ENCODE measurements at places on chromosomes 7 and 10.

GRCh38 chr10:17880601-17881000, 71.1 kb upstream of the SLC39A12 start:
- no peak for DNase-seq

DNA sequence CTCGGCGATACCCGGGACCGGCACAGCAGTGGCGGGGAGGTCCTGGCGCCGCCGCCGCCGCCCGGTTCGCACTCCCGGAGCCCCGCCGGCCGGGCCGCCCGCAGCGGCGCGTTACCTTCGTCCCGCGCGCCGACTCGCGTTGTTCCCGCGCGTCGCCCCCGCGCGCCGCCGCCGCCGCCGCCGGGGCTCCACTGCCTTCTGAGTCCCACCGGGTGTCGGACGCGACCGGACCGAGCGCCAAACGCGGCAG, at the start of gene EZH2:
TSS of gene EZH2 (minus strand) at position 243 of the 250 bp plus-strand sequence. CDS start 36,993 bp downstream, outside the sequence.
- DNase-seq: no peak

DNA sequence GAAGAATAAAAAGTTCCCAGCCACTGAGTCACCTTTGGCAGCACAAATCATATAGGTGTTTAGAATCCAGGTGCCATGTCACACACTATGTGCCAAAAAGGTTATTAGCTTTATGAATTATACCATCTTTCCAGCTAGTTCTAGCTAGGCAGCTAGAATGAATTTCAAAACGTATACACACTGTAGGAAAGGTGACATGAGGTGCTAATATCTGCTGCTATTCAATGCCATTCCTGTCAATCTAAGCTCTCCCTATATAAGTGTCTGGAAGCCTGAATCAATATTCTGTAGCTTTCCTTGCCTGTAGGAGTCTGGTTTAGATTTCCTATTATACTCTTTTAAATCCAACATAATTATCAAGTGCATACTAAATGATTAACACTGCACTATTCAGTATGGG, 868.6 kb downstream of the GATA3 start:
- no peak for DNase-seq

GRCh38 chr10:132532179-132532578, 5.4 kb upstream of the INPP5A start:
- DNase-seq: no peak

DNA sequence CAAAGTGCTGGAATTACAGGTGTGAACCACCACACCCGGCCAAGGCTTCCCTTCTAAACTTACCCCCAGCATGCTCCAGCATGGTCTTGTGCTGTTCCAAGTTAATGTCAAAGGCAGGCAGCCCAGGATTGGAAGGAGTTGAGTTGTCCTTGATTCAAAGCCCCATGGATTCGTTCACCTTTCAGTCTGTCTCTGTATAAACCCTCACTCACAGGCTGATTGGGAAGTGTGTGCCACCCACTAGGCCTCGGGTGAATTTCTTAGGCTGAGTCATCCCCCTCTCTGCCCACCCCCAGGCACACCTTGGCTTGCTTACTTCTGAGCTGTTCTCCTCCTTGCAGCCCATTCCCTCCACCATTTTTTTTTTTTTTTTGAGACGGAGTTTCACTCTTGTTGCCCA, 13.3 kb upstream of the PRDX3 start:
- no peak for DNase-seq

- no peak for DNase-seq
These were observed 165.5 kb downstream of the DIP2C start for GRCh38 chr10:523925-524324.

DNA sequence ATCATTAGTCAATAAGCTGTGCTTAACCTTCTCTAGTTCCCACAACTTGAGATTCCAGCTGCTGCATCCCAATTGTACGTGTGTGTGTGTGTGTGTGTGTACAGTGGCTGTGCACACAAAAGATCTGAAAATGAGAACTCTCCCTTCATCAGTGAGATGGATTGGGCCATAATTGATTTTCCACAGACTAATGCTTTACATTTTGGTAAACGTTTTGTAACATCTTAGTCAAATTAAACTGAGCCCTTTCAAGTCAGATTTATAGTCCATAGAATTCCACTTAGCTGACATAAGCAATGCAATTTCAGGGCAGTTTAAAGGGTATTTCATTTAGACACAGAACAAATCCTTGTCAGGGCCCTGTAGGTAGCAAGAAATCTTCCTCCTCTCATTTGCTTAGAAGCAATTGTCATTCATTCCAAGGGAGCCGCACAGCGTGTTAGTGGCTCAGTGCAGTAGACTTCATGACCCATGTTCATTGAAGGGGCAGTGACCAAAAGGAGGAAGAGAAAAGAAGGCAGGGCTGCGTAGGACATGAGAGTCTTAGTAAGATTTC, 1123.5 kb upstream of the AUTS2 start:
- no peak for DNase-seq

GRCh38 chr7:130256704-130257103, 10.0 kb upstream of the CPA2 start:
- DNase-seq: no peak

DNA sequence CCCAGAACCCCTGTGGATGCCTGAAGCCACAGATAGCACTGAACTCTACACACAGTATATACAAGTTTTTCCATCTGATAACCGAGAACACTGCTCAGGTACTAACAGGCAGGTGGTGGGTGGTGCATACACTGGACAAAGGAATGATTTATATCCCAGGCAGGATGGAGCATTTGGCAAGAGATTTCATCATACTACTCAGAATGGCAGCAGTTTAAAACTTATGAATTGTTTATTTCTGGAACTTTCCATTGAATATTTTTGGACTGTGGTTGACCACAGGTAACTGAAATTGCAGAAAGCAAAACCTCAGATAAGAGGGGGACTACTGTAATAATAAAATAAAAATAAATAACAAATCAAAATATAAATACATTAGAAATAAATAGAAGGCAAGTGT, 10.9 kb upstream of the KCNMA1 start:
- DNase-seq: no peak

DNA sequence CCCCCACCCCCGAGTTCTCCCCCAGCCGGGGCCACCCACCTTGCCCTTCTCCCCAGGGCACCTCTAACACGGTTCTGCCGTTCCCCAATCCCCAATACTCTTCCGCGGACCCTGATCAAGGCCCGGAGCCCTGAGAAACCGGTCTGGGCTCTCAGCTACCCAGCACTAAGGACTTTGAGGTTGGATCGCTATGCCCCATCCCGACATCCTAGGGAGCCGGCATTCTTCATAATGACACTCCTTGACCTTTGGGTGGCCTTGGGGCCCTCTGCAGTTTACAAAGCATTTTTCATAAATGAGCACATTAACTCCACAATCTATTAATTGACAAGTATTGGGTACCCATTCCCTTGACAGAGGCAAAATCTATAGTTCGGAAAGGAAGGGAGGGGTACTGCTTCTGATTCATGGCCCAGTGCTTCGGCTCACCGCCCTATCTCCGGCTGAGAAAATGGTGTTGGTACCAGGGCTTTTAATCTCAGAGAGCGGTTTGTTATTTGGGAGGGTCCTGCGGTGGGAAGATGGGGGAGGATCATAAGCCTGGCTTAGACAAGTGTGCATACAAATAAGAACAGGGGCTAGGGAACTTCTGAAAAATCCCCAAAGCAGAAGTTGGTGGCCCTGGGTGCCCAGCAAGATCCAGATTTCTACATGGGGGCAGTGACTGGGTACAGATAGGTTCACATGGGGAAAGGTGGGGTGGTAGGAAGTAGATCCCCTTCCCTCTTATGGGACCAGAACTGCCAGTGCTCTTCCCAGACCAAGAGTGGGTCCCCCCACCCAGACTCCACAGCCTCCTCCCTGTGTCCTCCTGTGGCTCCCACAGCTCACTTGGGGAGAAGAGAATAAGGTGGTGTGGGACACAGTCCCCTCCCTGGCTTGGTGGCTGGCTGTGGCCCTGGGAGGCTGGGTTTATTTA, 3.2 kb downstream of the IMPDH1 start:
- no peak for DNase-seq

- peak; percentile 82 for DNase-seq
These were observed 13.1 kb upstream of the ARPC1A start for GRCh38 chr7:99312316-99313203.

DNA sequence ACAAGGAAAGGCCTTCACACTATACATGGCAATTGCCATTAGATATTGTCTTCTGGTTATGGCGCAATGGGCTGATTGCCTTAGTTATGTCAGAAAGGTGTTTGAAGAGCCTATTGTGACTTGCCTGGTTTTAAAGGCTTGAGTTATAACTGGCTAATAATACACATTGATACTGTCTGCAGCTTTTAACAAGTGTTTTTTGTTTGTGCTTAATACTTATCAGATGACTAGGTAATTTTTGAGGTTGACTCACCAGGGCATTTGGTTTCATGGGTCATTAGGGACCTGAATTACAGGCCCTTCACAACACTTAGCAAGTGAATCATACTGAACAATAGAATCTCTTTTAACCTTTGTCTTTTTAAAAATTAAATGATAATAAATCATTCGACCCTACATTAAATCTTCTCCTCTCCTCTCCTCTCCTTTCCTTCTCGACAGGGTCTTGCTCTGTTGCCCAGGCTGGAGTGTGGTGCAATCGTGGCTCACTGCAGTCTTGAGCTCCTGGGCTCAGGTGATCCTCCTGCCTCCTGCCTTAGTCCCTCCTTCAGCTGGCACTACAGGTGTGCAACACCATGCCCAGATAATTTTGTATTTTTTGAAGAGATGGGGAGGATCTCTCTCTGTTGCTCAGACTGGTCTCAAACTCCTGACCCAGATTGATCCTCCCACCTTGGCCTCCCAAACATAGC, 196.3 kb downstream of the JCAD start:
- DNase-seq: no peak

DNA sequence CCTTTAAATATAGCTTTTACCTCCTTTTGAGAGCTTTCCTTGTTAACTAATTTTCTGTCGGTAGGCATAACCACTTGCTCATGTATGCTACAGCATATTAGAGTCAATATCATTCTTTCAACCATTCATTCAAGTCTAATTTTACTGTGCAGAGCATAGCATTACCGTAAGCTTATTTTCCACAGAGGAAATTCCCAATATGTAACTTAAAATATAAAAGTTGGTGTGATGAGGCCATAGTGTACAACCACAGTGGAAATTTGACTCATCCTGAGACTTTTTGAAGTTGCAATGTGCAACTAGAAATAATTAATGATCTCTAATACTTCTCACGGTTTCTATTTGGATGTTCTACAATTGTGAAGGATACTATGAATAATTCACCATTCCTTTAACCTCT, 80.6 kb upstream of the KLF6 start:
- DNase-seq: no peak
